ENCODE measurements at places on chromosomes 2 and 18. TPM values are rescaled to one million over a fixed set of nuclear protein-coding genes. Genes with fewer than 3 reads are reported as not detected.

CERKL gene
- polyA plus RNA-seq = 10.3 TPM

KCTD18 gene
- 11.4 TPM for polyA plus RNA-seq

DNA sequence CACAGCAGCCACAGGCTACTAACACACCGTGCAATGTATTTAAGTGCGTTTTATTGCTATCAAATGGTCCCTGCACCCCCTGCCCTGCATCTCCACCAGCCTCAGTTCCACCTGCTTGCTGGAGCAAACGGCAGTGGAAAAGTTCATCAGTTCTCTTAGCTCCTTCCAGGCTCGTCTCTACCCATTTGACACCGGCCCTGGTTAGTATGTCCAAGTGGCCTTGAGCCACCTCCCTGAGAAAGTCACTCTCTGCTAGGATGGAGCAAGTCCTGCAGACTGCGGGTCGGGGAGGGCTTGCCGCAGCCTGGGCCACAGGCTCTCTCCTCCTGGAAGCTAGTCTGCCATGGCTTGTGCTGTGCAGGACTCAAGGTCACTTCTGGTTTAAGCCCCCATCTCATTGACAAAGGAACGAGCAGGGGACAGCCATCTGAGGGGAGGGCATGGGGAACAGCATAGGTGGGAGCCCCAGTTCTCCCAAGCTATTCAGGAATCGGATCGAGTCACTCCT lies 74.9 kb downstream of the RHOB start:
- no peak for DNase-seq

GRCh38 chr2:40281021-40281940 lies 170.6 kb downstream of the SLC8A1 start:
- DNase-seq = no peak
